ENCODE measurements at places on chromosomes 12 and 14.

- no peak for DNase-seq
These were observed 83.0 kb downstream of the TTC7B start for GRCh38 chr14:90733139-90733808.

DNA sequence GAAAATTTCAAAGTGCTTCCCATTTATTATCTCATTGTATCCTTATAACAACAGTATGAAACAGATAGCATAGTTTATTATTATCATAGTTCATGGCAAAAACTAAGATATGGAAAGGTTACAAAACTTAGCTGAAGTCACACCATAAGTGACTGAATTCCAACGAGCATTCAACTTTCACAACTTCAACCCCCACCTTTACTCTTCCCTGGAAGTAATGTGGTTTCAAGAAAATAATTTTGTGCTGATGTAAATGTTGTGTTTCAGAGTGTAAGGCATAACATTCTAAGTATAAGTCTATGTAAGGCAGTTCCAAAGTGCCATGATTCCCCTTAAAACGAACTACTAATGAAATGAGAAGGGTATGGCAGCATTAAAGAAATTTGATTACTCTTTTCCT is 454.5 kb downstream of the BCAT1 start:
- no peak for DNase-seq

GRCh38 chr12:88242571-88242925 is 100.4 kb downstream of the TMTC3 start:
- DNase-seq = no peak

DNA sequence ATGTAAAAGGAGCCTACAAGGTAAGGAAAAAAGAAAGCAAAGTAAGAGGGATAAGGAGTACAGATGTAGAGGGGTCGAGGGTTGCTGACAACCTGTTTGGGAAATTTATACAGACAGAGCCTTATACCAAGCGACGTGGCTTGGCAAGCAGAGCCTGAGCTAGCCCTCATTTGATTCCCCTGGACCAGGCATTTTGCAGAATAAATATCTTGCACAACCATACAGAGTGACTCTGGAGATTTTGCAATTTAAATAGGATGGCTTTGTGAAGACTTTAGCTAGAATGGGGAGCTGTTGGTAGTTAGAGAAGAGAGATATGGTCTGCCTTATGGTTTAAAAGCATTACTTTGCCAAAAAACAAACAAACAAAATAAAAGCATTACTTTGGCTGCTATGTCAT is 11.1 kb upstream of the ANO6 start:
- DNase-seq = no peak

GRCh38 chr14:104110491-104111209 is 25.1 kb downstream of the ASPG start:
- no peak for DNase-seq

Measured in stimulated activated CD4-positive, alpha-beta T cell treated with anti-CD3 and anti-CD28 coated beads, Interleukin-1b, Interleukin-23, amount 100 ng/mL, for 1 hour (primary cell).